H4 (cell line): ENCODE measurements at places on chromosomes 1 and 21. TPM values are rescaled to one million over a fixed set of nuclear protein-coding genes. Genes with fewer than 3 reads are reported as not detected.

The RXFP4 gene
- total RNA-seq, result not detected in 2 replicates

The MAP10 gene
- total RNA-seq, result 0.19 TPM in 1 of 2 replicates, not detected in the other

The NR1I3 gene
- total RNA-seq, result not detected in 2 replicates

The AURKAIP1 gene
- 162 and 168 TPM in 2 replicates for total RNA-seq

The WNT4 gene
- total RNA-seq, result 0.04 TPM in 1 of 2 replicates, not detected in the other

The RGL1 gene
- 14.9 and 18.7 TPM in 2 replicates for total RNA-seq

The PLA2G2D gene
- not detected in 2 replicates for total RNA-seq

The SPRR2D gene
- not detected in 2 replicates for total RNA-seq

The EDARADD gene
- total RNA-seq, result 1.1 and 3.7 TPM in 2 replicates

The COL8A2 gene
- 0.08 and 0.88 TPM in 2 replicates for total RNA-seq

The AMY1A gene
- total RNA-seq, result not detected in 2 replicates

The CLDN14 gene
- not detected in 2 replicates for total RNA-seq

The TFF2 gene
- total RNA-seq, result not detected in 2 replicates

GRCh38 chr21:20800106-20800505, 198.1 kb upstream of the NCAM2 start:
- no peak for DNase-seq

GRCh38 chr1:115437196-115437595, 99.1 kb upstream of the NGF start:
- no peak for DNase-seq

DNA sequence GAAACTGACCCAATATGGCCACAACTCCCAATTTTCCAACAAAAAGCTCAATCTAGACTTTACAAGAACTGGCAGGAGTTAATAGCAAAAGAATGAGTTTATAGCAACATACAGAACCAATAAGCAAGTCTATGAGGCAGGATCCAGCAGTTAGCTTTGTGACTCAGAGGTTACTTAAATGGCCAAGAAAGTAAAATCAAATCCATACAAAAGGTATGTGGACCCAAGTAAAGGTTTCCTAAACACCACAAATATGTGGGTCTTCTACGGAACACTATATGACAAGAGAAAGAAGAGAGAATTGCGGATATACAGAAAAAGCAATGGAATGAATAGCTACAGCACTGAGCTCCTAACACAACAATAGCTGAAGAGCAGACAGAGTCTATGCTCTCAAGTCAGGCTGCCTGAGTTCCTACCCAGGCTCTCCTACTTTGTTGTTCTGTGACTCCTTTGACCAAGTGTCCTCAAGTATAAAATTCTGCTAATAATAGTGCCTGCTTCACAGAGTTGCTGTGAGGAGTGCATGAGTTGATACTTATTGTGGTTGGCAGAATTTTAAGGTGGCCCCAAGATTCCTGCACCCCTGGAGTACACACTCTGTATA, 204.3 kb downstream of the SMYD3 start:
- no peak for DNase-seq

DNA sequence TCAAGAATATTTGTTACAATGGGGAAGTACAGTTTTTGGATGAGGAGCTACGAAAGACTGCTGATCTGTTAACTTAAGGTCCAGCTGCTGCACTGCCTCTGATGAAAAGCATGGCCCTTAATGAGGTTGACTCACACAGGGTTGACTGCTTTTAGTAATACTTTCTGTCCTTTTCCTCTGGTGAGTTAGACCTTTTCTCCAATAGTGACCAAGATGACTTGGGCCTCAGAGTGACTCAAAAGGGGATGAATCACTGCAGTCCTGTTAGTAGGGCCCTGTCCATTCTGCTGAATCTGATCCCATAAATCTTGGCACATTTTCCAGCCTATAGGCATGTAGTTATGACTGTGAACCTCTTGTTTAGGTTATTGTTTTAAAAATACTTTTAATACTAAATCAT, 2.7 kb downstream of the DISP1 start:
- DNase-seq, result peak; percentile 79

DNA sequence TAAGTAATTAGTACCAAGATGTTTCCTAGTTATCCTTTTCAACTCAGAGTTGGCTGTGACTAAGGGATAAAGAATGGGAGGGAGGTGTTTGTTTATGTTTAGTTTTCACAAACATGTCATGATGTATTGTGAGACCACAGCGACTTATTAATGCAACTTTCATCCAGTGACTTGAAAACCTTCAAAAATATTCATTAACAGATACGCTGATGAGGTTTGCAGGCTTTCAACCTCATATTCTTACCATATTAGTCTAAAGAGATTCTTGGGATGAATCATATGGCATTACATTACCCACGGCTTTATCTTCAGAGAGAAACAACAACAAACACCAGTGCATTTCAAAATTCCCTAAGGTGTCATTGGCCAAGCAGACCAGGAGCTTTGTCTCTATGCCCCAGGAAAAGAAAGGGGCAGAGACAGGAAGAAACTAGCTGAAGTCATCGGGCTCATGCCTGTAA, 36.4 kb downstream of the PALMD start:
- peak; percentile 86 for DNase-seq

GRCh38 chr1:207578796-207579435, 66.0 kb upstream of the CR1L start:
- DNase-seq, result no peak

- DNase-seq, result peak; percentile 35
Observed at GRCh38 chr1:6440198-6441126, 15.9 kb downstream of the ESPN start.

- DNase-seq, result no peak
Observed at GRCh38 chr1:86856196-86856595, 57.7 kb downstream of the SELENOF start.

DNA sequence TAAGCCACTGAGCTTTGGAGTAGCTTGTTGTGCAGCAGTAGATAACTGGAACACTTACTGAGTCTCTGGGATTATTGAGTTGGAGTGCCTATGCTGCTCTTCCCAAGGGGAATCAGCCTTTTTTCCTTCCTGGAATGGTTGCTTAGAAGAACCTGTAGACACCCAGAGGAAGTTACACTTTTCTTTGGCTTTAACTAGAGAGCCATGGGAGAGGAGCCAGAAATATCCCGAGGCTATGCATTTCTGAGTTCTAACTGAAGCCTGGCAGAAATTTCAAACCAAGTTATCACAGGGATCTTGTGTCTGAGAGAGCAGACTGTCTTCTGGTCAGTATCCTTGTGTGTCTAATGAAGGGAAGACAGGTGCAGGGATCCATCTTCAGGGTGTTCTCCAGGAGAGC, 28.3 kb downstream of the LAMC1 start:
- DNase-seq, result no peak

DNA sequence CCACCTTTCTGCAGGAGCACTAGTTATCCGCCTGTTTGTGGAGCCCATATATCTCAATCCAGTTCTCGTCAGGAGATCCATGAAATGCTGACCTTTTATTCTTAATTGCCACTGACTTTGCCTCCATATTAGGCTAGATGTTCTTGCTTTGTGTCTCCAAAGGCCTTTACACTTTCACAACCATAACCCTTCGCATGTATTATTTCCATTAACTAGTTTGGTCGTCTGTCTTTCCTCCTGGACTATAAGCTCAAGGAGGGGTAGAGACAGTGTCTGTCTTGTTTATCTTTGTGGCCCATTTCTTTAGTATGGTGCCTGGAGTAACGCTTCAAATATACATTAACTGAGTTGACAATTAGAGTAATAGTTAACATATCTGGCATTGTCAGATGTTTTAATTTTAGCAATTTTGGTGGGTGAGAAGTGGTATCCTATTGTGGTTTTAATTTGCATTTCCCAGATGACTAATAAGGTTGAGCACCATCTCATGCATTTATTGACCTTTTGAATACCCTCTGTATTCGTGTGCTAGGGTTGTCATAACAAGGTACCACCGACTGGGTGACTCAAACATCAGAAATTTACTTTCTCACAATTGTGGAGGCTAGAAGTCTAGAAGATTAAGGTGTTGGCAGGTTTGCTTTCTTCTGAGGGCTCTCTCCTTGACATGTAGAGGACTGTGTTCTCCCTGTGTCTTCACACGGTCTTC, 21.7 kb upstream of the IL12RB2 start:
- DNase-seq, result no peak

GRCh38 chr1:29398431-29398830, 162.1 kb downstream of the PTPRU start:
- DNase-seq, result peak; percentile 47

DNA sequence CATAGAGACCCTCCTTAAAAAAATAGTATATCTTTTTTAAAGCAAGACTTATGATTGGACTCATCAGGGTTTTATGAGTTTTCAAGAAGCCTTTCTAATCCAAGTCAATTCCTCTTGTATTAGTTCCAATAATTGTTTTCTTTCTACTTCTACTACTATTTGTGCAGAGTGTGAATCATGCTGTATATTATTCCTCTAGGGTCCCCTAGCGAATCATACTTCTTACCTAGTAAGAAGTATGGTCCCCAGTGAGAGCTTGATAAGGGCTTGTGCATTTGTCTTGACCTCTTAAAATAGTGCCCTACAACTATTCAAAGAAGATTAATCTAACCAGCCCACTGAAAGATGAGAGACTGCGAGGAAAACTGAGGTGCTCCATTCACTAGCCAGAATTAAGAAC, 715.7 kb upstream of the ZP4 start:
- DNase-seq, result no peak

DNA sequence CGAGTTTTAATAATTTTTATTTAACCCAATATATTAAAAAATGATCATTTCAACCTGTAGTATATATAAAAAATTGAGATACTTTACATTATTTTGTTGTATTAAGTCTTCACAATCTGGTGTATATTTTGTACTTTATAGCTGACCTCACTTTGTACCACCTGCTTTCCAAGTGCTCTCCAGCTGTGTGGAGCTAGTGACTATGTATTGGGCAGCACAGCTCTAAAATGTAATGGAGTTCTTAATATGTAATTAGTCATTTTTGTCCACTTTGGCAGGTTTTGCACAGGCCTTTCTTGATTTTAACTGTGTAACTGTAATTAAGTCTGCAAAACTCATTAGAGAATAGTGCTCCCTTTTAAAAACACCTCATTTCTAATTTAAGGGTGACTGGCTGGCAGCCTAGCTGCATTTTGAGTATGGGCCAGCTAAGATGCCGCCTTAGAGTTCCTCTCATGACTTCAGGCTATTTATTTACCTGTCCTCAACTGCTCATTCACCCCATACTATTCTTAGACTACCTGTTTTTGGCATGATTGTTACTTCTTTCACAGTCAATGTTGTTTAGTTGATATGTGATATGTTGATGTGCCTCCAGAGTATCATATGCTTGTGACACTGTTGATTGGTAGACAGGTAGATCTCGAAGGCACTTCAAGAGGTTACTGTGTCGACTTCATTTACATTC, 43.2 kb downstream of the ZYG11B start:
- no peak for DNase-seq

DNA sequence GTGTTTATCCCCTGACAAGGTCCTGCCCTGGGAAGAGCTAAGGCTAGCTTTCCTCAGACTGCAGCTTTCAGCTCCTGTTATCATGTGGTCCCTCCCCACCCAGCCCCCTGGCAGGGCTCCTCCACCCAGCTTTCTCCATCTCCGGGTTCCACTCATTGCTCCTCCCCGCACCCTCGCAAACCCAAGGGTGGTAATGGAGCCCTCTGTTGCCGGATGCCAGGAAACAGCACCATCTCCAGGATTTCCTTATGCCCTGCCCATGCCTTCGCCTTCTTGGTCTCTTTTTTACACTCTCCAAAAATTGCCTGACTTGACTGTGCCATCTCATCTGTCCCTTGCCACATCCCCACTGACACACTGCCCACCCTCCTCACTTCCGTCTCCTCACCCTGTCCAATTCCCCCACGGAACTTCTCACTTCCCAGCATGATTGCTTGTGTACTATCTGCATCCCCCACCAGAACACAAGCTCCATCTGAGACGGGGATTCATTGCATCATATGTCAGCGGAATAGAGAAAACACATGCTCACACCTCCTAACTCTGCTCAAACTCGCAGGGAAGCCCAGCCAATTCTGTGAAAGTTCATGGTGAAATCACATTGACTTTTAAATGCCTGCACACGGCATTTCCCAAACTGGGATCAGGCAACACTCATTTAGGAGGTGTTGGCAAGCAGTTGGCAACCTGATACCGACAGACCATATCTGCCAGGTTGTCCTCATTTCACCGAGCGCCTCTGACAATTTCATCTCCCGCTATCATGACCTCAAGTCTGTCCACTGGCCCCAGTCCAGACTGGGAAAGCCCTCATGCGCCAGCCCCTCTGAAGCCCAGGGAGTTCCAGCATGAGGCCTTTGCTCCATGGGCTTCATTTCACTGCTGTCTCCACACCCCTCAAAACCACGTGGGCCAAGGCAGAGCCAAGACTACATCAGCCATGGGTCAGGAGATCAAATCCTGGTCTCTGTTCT, 201.1 kb downstream of the MATN1 start:
- no peak for DNase-seq

GRCh38 chr1:90175490-90176167, 180.7 kb downstream of the ZNF326 start:
- DNase-seq, result peak; percentile 60

- no peak for DNase-seq
Observed at GRCh38 chr1:117541003-117541402, 64.8 kb upstream of the TENT5C start.

- no peak for DNase-seq
Observed at GRCh38 chr1:3350506-3351261, 103.8 kb upstream of the ARHGEF16 start.

DNA sequence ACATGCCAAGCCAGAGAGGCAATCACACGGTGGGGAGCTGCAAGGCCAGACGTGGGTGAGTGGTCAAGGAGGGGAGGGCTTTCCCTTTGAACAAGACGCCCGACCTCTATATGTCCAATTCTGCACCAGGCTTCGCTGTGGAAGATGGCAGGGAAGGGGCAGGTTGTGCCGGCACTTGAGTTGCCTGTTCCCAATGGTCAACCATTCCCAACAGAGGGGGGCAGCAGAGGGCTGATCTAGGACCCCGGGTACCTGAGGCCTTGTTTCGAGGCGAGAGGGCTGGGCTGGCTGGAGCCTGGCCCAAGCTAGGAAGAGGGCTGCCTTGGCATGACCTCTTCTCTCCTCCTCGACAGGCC, 64.9 kb downstream of the TMEM53 start:
- no peak for DNase-seq

DNA sequence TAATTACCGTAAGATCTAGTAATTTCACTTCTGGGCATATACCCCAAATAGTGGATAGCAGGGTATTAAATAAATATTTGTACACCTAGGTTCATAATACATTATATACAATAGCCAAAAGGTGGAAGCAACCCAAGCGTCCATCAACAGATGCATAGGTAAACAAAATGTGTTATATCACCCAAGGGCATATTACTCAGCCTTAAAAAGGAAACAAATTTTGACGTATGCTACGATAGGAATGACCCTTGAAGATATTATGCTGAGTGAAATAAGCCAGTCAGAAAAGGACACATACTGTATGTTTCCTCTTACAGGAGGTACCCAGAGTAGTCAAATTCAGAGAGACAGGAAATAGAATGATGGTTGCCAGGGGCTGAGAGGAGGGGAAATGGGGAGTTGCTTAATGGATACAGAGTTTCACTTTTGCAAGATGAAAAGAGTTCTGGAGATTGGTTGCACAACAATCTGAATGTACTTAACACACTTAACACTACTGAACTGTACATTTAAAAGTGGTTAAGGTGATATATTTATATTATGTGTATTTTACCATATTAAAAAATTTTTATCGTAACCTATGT, 36.6 kb upstream of the KCTD3 start:
- no peak for DNase-seq

GRCh38 chr1:87794788-87795614, 466.3 kb downstream of the LMO4 start:
- no peak for DNase-seq
